ENCODE measurements at places on chromosomes 3 and 15. TPM values are rescaled to one million over a fixed set of nuclear protein-coding genes. Genes with fewer than 3 reads are reported as not detected.
A peak's percentile ranks its signal among the peaks of the same experiment; 100 is the strongest.

- no peak for ATAC-seq
Measured at GRCh38 chr3:181454451-181455027, 257.2 kb upstream of the SOX2 start.

DNA sequence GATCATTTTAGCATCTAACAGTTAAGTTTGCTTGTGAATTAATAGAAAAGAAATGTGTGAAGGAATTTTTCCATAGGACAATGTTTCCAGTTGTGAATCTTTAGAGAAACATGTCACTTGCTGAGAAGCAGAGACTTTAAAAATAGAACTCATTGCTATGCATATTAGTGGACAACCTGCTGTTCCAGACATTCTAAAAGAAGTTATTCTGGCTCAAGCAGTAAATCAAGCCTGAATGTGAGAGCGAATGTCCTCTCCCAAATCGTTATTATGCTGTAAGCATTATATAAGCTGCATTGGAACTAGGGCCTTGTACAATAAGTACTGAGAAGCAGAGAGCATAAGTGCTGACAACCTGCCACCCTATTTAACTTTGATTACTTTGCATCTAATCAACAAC, 990.9 kb downstream of the PLOD2 start:
- no peak for ATAC-seq

Gene SNX22
- 6.0 TPM for total RNA-seq

Gene EPHB3
- total RNA-seq, result 21.2 TPM

- no peak for ATAC-seq
Measured at GRCh38 chr3:5022187-5022965, 43.1 kb downstream of the BHLHE40 start.

Gene SMCO1
- total RNA-seq, result 0.27 TPM

Gene GOLGA8M
- total RNA-seq, result not detected

- no peak for ATAC-seq
Measured at GRCh38 chr3:188568736-188569135, 414.8 kb downstream of the LPP start.

Gene UQCC5
- 31.1 TPM for total RNA-seq

DNA sequence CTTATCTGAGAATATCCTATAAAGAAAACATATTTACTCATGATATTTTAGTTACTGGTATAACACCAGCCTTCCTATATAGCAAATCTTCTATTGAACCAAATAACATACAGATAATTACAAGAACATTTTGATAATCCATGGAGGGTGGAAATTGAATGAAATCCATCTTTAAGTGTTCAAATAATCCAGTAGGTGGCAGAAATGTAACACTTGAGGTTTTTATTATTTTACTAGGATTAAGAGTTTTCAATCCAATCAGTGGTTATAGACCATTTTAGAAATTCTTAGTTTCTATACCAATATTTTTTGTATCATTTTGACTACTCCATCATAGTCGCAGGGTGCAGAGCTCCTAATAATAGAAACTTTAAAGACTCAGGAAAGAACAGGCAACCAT, 101.9 kb upstream of the KCNH8 start:
- no peak for ATAC-seq

- no peak for ATAC-seq
Measured at GRCh38 chr3:139953131-139953910, 18.3 kb downstream of the CLSTN2 start.

DNA sequence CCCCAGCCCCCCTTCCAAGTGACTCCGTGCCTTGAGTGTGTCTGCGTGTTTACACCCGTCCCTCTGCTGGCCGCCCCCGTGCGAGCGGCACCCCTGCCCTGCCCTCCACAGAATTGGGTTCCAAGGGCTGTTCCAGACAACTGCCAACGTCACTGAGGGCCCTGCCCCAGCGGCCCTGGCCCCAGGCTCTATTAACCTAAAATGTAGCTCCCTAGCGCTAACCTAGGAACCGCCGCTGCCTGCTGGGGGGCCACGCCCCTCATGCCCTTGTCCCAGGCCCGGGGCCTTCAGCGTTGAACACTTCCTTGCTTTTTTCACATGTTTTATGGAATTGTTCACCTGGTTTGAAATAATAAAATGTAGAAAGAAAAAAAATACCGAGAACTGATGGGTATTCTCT, 10.0 kb upstream of the SEMA3B start:
- no peak for ATAC-seq

Gene RARRES1
- 0.38 TPM for total RNA-seq

- ATAC-seq, result peak; percentile 21
Measured at GRCh38 chr15:72783004-72783639, 436 bp downstream of the ADPGK start.

DNA sequence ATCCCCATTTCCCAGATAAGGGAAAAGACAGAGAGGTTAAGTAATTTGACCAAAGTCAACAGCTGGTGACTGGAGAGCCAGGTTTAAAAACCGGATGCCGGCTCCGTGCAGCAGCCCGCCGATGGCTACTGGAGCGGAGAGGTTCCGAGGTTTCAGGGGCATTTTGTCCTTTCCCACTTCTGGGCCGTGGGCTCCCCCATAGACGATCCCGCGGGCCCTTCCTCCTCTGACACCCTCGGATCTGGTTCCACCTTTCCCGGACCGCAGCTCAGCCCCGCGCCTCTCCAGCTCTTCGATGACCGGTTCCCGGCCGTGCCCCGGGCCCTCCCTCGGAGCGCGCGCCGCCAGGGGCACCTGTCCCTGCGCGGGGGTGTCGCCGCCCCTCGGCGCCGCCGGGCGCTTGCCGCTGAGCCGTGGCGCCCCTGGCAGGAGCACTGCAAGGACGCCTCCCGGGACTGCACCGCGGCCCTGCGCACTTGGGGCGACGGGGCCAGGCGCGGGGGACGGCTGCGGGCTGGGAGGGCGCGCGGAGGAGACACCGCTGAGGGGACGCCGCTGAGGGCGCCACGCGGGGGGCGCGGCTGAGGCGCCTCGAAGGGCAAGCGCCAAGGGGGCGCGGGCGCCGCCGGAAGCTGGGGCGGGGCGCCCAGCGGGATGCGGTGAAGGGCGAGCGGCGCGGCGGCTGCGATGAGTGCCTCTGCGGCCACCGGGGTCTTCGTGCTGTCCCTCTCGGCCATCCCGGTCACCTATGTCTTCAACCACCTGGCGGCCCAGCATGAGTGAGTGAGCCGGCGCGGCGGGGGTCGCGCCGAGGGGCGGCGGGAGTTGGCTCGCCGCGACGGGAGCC, at the start of gene TM6SF1:
TM6SF1 (plus strand) TSS at position 652 of the 847 bp plus-strand sequence; CDS start at position 688, 36 bp downstream.
- ATAC-seq, result peak; percentile 56

GRCh38 chr3:105997800-105998526, 129.2 kb upstream of the CBLB start:
- no peak for ATAC-seq

Gene SPSB4
- total RNA-seq, result 33.3 TPM

GRCh38 chr3:126346466-126346865, 10.7 kb downstream of the KLF15 start:
- no peak for ATAC-seq

DNA sequence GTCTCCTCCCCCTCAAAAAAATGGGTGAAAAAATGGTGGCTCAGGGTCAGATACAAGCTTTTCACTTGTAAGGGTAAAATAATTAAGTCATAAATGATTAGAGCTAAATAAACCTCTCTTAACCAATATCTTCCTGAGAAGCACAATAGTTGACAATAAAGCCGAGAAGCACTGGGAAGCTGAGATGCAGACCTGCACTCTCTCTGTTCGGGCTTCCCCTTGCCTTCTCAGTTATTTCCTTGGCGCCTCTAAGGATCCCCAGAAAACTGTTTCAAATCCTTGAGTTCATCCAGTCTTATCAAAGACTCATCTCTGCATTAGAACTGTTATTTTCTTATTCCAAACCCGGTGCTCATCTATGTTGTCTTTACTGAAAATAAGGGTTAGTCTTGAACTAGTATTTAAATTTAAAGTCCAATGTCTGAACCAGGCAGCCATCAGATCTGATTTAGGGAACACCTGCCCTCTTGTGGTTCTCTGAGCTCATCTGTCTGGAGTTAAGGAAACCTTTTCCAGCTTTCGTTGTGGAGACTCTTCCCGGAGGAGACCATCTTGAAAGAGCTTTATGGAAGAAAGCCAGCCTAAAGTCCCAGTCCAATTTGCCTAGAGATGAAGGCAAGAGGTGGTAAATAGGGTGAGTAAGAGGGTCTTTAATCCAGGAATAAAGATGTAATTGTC, 256.4 kb upstream of the MCTP2 start:
- ATAC-seq, result peak; percentile 48

DNA sequence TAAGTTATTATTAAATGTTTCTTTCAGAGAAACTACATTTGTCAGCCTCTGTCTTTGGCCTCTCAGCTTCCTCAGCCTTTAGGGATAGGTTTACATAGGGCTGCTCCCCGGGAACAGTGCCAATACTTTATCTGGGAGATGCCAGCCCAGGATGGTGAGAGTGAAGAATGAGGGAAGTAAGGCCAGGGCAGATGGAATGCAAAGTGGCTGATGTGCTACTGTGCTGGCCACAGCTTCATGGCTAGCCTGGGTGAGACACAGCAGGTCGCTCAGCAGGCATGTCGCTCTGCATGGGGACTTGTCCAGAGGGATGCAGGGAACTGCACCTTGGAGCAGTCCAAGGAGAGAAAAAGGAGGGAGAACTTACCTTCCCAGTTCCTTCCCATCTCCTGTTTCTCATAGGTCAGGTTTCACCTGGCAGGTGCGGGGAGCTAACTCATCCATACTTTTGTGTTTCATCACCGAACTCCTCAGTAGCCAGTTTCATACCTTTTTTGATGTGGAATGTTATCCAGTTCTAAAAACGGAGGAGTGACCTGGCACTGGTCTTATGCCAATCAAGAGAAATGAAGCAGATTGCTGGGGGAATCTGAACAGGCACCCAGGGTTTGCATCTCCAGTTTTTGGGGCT, 30.9 kb upstream of the C15orf39 start:
- no peak for ATAC-seq

Gene SLC12A1
- 0.39 TPM for total RNA-seq

DNA sequence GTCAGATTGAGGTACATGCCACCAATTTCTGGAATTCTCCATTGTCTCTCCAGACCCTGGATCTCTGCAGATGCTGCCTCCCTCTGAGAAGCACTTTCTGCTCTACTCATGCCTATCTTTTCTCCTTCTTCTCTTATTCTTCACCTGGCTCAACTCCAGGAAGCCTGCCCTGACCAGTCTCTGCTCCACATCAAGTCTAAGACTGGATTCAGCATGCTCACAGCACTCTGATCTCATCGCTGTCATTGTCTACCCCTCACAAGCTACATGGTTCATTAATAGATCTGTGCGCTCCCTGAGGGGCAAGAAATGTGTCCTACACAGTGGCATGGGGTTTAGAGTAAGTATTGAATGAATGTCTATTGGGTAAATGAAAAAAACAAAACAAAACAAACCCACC, 38.7 kb downstream of the CCR4 start:
- ATAC-seq, result no peak

Gene NOX5
- total RNA-seq, result 0.07 TPM

Measured in motor neuron (in vitro differentiated cells).